ENCODE measurements at places on chromosomes 12 and 14.

- DNase-seq = no peak
Observed at GRCh38 chr12:124185971-124186686, 108.8 kb upstream of the RFLNA start.

DNA sequence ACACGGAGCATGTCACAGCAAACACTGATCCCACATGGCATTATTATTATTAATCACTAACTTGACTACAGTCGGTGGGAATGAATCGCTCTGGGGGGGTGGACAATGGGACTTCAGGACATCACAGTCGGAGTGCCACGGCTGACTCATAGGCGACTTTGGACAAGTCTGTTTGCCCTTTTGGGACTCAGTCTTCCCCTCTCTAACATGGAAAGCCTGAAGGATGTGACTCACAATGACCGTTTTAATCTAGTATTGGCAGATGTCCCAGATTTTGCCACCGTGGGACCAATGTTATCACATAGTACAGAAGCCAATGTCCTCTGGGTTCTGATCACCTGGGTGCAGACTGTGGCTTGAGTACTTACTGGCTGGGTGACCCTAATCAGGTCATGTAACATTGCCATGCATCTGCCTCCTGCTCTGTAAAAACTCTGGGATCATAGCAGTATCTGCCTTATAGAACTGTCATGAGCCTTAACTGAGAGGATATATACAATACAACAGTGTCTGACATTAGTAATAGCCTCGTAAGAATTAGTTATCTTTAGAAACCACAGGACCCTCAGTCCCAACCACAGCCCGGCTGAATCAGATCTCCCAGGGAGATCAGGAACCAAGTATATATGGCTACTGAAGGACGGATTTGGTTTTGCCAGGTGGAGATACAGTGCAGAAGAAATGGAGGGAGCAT is 362.6 kb downstream of the BCL11B start:
- DNase-seq = no peak

GRCh38 chr12:122851820-122852219 is 16.6 kb downstream of the HIP1R start:
- no peak for DNase-seq

- DNase-seq = no peak
Observed at GRCh38 chr14:77325746-77326094, 4.9 kb downstream of the GSTZ1 start.

DNA sequence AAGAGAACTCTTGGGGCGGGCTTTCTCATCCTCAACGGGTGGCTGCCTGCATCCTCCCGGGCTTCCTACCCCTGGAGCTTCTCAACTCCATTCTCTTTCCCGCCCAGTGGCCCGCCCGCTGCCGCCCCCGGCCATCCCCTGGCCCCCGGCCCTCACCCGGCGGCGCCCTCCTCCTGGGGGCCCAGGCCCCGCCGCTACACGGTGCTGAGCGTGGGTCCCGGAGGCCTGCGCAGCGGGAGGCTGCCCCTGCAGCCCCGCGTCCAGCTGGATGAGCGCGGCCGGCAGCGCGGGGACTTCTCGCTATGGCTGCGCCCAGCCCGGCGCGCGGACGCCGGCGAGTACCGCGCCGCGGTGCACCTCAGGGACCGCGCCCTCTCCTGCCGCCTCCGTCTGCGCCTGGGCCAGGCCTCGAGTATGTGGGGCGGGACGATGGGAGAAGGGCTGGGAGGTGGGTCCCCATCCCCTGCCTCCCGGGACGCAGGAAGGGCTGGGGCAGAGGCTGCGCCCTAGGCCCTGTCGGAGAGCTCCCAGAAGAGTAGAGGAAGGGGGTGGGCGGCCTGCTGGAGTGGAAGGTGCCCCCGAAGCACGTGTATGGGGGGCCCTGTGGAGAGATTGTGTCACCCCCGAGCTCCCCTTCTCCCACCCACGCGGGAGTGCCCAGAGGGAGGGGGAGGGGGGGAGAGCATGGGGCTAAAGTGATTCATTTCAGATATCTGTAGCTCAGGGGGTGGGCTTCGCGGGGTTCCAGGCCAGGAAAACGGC is 1.5 kb downstream of the LAG3 start:
- DNase-seq = no peak

GRCh38 chr12:132523576-132524331 is 33.8 kb downstream of the FBRSL1 start:
- DNase-seq = peak; percentile 20

- DNase-seq = no peak
Observed at GRCh38 chr12:3631759-3632158, 121.2 kb downstream of the CRACR2A start.

- DNase-seq = no peak
Observed at GRCh38 chr14:84891404-84891803, 638.5 kb upstream of the FLRT2 start.

GRCh38 chr14:93832665-93833064 is 44.4 kb upstream of the PRIMA1 start:
- DNase-seq = peak; percentile 82
